ENCODE measurements at places on chromosomes 4 and X. TPM values are rescaled to one million over a fixed set of nuclear protein-coding genes. Genes with fewer than 3 reads are reported as not detected.
A peak's percentile ranks its signal among the peaks of the same experiment; 100 is the strongest.

- no peak overlapping the region for H3K27ac ChIP-seq
- peaks cover 3% of the 10 kb centered on the region for H3K27me3 ChIP-seq
- no peak overlapping the region for H3K4me3 ChIP-seq
- DNase-seq: no peak
- H3K4me1 ChIP-seq: peaks cover 5% of the 10 kb centered on the region
- no peaks in the 10 kb centered on the region for H3K36me3 ChIP-seq
These were observed 37.9 kb upstream of the FGFBP2 start for GRCh38 chr4:16000708-16001483.

- DNase-seq: no peak
- H3K27me3 ChIP-seq: no peaks in the 10 kb centered on the region
- peaks cover 45% of the 10 kb centered on the region for H3K4me1 ChIP-seq
- peak overlapping the region; percentile 13 for H3K4me3 ChIP-seq
- H3K27ac ChIP-seq: peak overlapping the region; percentile 94
- no peaks in the 10 kb centered on the region for H3K36me3 ChIP-seq
These were observed 82.7 kb upstream of the GPM6B start for GRCh38 chrX:13899607-13900006.

DNA sequence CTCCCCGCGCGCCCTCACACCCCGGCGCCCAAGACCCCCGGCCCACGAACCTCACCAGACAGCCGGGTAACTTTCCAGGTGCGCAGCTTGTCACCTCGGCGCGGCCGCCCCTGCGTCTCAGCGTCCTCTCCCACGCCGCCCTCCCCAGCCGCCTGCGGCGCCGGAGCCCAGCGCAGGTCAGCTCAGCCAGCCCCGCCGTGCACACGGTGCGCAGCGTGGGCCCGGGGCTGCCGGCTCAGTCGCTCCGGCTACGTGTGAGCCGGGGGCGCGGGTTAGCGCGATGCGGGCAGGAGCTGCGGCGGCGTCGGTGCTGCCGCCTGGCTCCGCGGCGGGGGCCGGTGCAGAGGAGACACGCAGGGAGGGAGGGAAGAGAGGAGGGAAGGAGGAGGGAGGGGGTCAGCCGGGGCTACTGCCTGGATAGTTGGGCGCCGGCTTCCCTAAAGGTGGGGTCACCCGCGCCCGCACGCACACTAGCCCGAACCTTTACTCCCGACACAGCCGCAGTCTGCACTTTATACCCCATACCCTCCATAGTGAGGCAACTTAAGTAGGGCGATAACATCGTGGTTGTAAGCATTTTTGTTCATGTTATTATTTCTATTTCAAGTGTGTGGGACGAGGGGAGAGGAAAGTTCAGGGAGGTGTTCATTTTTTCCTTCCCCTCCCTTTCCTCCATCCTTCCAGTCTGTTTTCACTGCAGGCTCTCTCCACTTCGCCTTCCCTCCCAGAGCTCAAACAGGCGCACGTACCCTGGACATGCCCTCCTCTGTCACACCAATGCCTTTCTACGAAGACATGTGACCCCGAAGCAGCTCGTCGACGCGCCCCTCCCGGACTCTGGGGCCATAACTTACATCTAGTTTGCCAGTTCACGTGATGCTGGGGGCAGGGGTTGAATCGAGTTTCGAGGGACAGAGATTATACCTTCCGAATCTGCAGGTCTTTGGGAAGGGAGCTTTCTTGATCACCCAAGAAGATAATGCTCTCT lies at the start of gene PRKG2:
Gene PRKG2 (minus strand): TSS at position 342 of the 988 bp plus-strand sequence. CDS start 10,175 bp downstream, outside the sequence.
- H3K36me3 ChIP-seq: no peaks in the 10 kb centered on the region
- no peak within 1 kb of the TSS for H3K27ac ChIP-seq
- H3K27me3 ChIP-seq: peaks cover 40% of the 10 kb centered on the region
- peak within 1 kb of the TSS; percentile 58 for H3K4me3 ChIP-seq

GRCh38 chrX:110086162-110086915 lies 83.4 kb downstream of the TMEM164 start:
- no peaks in the 10 kb centered on the region for H3K27me3 ChIP-seq
- H3K36me3 ChIP-seq: no peaks in the 10 kb centered on the region
- DNase-seq: no peak
- peaks cover 47% of the 10 kb centered on the region for H3K4me1 ChIP-seq
- peak overlapping the region; percentile 82 for H3K27ac ChIP-seq

DNA sequence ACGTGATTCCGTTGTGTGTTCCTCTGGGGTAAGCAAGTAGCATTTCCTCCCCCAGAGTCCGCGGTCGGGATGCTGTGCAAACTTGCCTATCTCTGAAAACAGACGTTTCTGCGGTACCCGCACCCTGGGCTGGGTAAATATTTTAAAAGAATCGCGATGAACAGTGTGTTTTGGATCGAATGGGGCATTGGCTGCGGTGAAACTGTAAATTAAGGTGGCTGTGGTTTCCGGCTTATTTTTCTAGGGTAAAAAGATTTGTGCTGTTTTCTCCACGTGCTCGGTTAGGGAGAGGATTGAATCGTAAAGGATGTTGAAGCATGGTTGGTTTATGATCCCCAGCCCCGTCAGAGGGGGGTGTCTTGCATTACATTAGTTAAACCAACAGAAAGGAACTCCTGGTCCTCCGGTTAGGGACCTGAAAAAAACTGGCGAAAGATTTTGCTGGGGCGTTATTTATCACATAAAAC lies 1.2 kb downstream of the HHIP start:
- H3K27me3 ChIP-seq: no peaks in the 10 kb centered on the region
- H3K4me1 ChIP-seq: peaks cover 48% of the 10 kb centered on the region
- no peaks in the 10 kb centered on the region for H3K36me3 ChIP-seq
- H3K27ac ChIP-seq: peak overlapping the region; percentile 89
- peak overlapping the region; percentile 97 for H3K4me3 ChIP-seq

- H3K27me3 ChIP-seq: no peaks in the 10 kb centered on the region
- no peak overlapping the region for H3K27ac ChIP-seq
- H3K36me3 ChIP-seq: peaks cover 1% of the 10 kb centered on the region
- no peak overlapping the region for H3K4me3 ChIP-seq
These were observed 1.6 kb upstream of the IDUA start for GRCh38 chr4:985123-985830.

NEUROG2 gene
- total RNA-seq: not detected

All from chondrocyte (in vitro differentiated cells).